RPMI8226 (cell line): ENCODE measurements at places on chromosomes 6 and 20.
A peak's percentile ranks its signal among the peaks of the same experiment; 100 is the strongest.

DNA sequence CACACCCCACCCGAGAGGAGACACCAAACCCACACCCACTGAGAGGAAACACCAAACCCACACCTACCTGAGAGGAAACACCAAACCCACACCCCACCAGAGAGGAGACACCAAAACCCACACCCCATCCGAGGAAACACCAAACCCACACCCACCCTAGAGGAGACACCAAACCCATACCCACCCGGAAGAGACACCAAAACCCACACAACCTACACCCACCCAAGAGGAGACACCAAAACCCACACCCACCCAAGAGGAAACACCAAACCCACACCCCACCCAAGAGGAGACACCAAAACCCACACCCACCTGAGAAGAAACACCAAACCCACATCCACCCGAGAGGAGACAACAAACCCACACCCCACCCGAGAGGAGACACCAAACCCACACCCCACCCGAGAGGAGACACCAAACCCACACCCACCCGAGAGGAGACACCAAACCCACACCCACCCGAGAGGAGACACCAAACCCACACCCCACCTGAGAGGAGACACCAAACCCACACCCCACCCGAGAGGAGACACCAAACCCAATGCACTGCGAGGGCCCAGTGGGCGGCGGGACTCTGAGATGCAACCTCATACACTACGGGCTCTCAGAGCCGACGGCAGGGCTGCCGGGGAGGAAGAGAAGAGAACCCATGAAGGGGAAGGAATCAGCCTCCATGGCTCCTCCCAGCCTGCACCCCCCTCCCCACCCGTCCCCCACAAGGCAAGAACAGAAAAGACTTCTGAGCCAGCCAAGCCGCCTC is 83.3 kb downstream of the TAF4 start:
- DNase-seq, result no peak

- DNase-seq, result no peak
Observed at GRCh38 chr6:145468534-145468933, 266.8 kb downstream of the EPM2A start.

GRCh38 chr6:83125425-83125824 is 58.0 kb downstream of the DOP1A start:
- no peak for DNase-seq

DNA sequence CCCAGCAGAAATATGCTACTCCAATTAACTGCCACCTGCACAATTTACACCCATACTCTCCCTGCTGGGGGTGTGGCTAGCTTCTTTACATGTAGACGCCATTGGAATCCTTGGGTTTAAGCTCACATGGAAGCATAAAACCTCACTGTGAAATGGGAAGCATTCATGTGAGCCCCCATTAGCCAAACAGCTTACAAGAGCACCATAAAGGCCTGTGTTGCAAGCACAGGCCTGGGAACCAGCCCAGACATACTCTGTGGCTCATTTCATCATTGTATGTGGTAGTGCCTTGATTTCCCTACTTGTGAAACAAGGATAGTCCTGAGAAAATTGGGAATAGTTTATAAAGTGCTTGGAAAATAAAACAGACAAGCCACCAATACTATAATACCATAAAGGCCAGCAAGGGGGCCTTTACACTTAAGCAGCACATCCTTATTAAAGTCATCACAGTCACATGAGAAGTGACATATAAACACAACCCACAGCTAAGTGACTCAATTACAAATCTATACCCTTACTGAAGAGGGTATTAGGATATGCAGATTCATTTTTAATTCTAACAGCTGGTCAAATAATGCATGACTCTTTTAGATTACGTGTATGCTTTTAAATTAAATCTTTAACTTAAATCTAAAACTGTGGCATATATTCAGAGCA is 6.8 kb downstream of the ADNP start:
- no peak for DNase-seq

GRCh38 chr20:4150070-4150441 is 134.7 kb upstream of the RNF24 start:
- DNase-seq, result no peak

DNA sequence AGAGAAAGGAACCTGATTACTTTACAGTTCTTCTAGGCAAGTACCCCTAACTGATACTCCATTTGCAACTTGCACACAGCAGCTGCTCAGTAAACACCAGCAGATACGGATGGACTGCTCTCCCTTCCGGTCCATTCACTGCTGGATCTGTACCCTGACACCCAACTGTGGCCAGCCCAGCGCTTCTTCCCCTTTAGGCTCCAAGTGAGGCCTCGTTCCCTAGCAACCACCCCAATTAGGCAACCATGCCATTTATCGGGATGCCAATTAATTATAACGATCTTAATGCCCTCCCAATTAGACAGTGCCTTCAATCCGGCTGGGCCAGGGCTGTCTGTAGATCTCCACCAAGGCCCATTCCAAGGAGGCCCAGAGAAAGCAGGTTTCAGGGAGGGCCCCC is 3.2 kb downstream of the SULF2 start:
- no peak for DNase-seq

- no peak for DNase-seq
Observed at GRCh38 chr6:160089534-160089897, 32.1 kb upstream of the SLC22A1 start.

DNA sequence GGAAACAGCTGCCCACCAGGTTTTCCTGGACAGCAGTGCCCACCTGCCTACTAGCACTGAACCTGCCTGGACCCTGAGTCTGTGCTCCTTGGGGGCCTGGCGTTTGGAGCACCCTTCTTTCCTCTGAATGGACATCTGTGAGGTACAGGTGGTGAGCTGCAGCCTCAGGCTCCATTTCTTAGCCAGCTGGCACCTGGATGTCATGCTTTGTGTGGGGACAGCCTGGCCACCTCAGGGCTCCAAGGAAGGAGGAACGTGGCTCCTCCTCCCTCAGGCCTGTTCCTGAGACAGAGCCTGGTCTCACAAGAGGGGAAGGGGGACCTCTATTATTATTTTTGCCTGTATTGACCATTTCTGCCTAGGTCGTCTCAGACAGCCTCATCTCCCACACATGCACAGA is 8.1 kb downstream of the TMEM151B start:
- DNase-seq, result no peak

- no peak for DNase-seq
Observed at GRCh38 chr6:158955255-158955654, 44.7 kb downstream of the RSPH3 start.

DNA sequence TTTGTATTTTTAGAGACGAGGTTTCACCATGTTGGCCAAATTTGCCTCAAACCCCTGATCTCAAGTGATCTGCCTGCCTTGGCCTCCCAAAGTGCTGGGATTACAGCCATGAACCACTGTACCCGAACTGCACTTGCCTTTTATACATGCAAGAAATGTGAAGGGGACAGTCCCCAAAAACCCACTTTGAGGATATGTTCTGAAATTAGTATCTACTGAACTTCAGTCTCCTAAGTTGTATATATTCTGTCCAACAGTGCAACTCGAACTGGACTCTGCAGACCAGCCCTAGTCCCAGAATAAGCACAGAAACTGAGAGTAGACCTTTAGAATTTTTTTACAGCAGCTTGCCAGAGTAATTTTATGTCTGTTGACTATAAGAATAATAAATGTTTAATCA is 28.5 kb downstream of the BACH2 start:
- no peak for DNase-seq

- DNase-seq, result peak; percentile 89
Observed at GRCh38 chr6:3406891-3407809, 49.7 kb downstream of the SLC22A23 start.

GRCh38 chr20:58149437-58150091 is 78.9 kb downstream of the ANKRD60 start:
- no peak for DNase-seq

DNA sequence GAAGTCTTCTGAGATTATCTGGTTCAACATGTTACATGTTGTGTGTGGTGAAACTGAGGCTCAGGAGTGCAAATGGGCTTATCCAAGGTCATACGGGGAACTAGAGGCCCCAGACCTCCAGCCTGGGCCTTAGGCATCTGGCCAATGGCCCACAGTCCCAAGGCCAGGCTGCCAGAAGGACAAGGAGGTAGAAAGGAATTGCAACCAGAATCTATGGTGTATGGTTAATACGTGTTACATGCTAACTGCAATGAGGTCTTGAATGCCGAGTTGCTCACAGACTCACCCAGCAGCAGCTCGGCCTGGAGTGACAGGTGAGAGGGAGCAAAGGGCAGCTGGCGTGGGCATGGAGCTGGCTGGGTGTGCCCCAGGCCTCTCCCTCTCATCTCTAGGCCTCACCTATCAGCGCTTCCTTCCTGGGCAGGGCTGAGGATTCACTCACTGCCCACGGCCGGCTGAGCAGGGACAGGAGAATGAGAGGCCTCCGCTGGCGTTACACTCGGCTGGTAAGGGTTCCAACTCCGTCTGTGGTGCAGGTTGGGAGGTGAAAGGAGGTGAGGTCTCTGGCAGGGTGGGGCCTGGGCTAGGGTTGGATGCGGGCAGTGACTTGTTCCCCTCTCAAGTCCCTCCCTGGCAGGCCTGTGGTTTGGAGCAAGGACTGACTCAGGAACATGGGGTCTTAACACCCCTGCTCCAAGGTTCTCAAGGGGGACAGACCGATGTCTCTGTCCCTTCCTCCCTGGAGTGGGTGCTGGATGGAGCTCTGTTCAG is at the start of gene TLDC2:
Gene TLDC2 (plus strand): TSS at position 437 of the 771 bp plus-strand sequence. CDS start 37 bp downstream, at position 474.
- no peak for DNase-seq

DNA sequence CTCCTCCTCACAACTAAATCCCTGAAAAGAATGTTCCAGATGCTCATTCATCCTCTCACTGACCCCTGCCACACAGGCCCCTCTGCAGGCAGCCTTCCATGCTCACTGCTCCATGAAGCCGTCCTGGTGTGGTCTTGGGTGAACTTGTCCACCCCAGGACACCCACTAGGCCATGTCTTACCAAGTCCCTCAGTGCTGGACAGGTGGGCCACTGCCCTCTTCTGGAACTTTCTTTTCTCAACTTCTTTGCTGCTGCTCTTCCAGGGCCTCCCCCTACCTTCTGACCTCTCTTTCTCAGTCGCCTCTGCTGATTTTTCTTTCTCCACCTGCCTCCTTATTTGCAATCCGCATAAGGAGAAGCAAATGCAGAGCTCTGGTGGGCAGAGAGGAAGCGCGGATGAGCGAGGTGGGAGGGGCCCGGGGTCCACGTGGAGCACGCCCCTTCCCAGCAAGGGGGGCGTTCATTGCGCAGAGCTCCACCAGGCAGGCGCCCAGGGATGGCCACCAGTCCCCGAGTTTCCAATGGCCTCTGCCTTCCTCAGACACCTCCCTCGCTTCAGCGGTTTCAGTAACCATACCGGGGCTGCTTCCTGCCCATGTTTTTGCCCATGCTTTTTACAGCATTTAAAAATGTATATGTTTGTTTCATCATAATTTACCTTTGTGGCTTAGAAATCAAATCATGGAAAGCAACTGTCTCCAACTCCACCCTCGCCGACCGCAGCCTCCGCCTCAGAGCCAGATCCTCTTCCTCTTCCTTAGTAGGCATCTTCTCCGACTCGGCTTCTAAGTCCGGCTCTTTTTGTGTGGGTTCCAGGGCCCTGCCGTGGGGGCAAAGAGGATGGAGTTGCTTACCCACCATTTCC is 129.6 kb downstream of the ZDHHC14 start:
- DNase-seq, result no peak

- DNase-seq, result peak; percentile 86
Observed at GRCh38 chr6:41625442-41625841, 12.8 kb upstream of the MDFI start.

DNA sequence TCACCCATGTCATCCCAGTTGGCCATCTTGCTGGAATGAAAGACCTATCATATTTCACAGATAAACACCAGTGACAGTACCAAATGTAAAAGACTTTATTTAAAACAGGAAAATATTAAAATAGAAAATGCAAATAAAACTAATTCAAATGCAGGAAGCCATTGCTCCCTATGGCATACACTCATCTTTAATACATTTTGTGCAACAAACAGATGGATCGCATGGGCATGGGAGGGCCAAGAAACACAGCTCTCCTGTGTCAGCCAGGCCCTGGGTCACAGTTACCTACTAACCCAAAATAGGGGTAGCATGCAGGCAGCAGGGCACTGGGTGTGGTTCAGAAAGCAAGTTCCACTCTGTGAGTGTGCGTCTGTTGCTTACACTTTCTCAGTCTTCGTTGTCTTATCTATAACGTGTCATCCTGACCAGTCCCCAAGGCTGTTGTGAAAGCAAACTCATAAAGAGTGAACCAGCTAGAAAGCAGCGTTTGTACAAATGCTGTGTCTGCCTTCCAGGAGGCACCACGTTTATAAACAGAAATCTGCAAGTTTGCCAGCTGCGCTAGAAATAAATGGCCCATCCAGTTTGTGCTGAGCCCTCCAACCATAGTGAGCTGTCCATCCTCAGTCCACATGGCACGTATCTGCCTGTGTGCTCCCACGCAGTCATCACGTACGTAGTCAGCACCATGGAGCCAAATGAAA is 180.5 kb downstream of the SYNDIG1 start:
- DNase-seq, result no peak

DNA sequence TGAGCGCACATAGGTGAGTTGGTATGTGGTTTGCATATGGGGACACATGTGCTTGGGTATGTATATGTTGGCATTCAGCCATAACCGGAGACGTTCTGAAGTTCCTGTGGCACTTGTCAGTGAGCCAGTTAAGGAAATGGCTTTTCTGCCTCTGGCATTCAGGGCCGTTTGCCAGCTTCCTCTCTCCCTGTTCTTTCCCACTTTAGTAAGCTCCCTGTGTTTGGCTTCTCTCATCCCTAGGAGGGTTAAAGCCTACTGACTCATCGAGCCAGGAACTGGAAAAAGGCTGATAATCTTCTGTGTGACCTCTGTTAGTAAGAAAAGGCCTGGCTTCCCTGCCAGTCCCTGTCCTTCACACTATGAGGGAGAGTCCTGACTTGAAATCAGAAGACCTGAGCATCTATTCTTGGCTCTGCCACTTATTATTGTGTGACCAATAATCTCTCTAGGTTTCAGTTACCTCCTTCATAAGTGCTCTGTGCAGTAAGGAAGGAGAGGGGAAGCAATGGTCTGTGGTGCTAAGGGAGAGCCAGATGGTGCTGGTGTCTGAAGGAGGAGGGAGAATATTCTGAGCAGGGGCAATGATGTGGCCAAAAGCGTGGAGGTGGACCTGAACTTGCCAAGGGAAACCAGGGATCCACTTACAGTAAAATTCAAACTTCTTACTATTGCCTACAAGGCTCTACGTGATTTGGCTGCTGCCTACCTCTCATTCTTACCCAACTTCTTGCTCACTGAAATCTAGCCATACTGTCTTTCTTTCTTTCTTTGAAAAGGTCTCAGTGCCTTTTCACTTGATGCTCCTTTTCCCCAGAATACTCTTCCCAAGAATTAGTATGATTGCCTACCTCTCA is 31.4 kb downstream of the ACSS2 start:
- peak; percentile 77 for DNase-seq

GRCh38 chr6:115817161-115817560 is 243.5 kb downstream of the FRK start:
- DNase-seq, result no peak
